ENCODE measurements at places on chromosomes 2 and 18. TPM values are rescaled to one million over a fixed set of nuclear protein-coding genes. Genes with fewer than 3 reads are reported as not detected.

GRCh38 chr2:234164493-234165413 is 114.3 kb downstream of the SPP2 start:
- no peak for DNase-seq

DNA sequence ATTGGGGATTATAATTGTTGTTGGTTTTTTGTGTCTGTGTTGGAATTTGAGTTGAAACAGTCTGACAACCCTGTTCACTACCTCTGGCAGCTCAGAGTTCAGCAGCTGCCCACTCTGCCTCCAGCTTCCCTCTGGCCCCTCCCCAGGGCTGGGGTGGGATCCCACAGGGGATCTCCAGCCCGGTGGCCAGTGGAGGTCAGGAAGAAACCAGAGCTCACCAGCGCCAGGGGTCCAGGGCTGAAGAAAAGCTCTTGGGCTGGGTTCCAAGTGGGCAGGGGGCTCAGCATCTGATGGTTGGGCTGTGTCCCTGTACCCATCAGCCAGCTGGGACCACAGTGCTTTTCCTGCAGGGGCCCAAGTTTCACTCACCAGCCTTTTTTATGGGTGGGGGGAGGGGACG is 16.5 kb upstream of the NCL start:
- no peak for DNase-seq

DNA sequence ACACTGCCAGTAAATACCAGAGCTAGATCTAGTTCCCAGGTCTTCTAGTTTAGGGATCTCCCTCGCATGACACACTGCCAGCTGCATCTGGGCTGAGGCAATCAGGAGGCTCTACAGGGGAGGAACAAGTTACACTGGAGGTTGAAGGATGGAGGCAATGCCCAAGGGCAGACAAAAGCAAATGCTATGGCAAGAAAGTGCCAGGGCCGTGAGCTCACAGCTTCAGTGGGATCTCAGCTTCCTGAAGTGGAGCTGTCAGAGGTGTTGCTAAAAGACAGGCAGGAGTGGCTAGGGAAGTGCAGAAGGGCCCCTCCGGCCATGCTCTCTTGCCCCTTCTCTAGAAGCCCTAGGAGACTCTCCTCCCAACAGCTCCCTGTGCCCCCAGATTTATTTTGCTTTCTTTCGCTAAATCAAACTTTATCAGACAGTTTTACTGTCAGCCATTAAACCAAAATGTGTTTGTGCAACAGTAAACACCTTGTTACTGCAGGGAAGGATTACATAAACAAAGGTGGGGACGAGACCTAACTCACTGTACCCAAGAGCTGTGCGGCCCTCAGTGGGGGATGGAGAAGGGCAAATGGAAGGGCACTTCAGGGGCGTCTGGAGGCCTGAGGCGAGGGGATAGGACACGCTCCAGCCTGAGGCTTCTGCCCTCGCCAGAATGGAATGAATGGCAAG is 39.4 kb upstream of the PKDCC start:
- DNase-seq, result peak; percentile 27

MEP1B gene
- total RNA-seq, result not detected

- no peak for DNase-seq
Observed at GRCh38 chr2:136021976-136022375, 36.5 kb upstream of the DARS1 start.

HOXD11 gene
- not detected for total RNA-seq

DNA sequence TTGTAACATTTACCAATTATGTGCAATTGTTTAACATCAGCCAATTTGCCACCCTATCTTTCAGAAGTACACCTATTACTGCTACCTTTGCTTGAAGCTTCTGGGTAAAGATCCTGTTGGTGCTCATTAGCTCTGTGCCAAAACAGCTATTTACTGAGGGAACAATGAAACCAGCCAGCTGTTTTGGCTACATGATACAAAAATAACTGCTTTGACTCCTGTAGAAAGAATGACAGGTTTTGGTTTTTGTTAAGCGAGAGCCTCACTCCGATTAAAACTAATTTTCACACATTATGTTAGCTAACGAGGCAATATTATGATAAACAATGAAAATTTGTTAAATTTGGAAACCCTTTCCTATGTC is 907.0 kb downstream of the EPHA4 start:
- no peak for DNase-seq

DNA sequence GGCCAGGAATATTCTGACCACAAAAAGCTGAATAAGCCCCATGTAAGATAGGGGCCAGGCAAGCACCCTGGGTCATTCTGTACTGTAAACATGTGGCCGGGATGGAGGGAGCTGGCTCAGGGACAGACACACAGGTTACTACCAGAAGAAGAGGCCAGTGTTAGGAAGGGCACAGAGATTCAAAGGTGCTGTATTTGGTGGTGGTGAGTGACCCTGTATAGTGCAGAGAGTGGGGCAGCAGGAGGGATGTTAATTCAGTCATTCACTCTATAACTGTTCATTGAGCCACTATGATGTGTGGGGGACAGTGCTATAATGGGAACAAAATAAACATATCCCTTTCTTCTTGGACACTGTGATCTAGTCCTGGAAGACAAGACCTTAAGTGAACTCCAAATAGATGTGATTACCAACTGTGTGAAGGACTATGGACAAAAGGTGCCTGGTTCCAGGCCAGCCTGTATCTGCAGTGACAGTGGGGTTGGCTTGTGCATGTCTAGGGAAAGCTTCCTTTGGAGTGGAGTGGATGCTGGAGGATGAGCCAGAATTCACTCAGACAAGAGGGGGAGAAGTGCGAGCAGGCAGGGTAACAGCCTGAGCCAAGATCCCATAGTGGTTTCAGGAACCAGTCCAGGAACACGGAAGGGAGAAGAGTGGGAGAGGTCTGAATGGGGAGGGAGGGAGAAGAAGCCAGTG is 8.3 kb downstream of the MOCOS start:
- no peak for DNase-seq

CDH7 gene
- not detected for total RNA-seq

- peak; percentile 89 for DNase-seq
Observed at GRCh38 chr2:160379399-160379798, 114.2 kb downstream of the RBMS1 start.

DNA sequence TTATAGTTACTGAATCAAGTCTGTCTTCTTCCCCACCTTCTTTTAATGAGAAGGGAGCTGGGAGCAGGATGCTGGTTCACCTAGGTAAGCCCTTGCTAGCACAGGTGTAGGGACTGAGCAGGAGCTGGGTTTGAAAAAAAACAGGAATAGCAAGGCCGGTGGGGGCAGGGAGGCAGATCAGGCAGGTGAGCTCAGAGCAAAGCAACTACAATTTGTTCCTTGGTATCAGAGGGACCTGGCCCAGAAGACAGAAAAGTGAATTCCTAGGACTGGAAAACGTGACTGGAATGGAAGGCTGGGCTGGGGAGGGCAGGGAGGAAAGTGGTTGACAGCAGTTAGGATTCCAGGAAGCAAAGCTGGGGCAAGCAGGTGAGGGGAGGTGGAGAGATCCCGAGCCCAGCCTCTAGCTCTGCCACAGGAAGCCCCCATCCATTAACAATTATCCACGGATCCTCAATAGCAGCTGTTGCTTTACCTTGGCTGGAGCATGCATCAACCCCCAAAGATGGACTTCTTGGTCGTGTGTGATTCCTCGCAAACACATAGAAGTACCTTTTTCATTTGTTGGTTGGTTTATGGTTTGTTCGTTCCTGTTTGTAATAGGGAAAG is 118.4 kb downstream of the LNPK start:
- DNase-seq, result no peak

GRCh38 chr2:112580084-112580483 is 4.3 kb upstream of the CHCHD5 start:
- DNase-seq, result no peak

- no peak for DNase-seq
Observed at GRCh38 chr18:67540559-67540958, 24.0 kb upstream of the DSEL start.

Measured in MCF 10A (cell line).